ENCODE measurements at places on chromosomes 12 and 14.
A peak's percentile ranks its signal among the peaks of the same experiment; 100 is the strongest.

GRCh38 chr12:91037276-91037675, 20.5 kb downstream of the KERA start:
- DNase-seq: peak; percentile 53

DNA sequence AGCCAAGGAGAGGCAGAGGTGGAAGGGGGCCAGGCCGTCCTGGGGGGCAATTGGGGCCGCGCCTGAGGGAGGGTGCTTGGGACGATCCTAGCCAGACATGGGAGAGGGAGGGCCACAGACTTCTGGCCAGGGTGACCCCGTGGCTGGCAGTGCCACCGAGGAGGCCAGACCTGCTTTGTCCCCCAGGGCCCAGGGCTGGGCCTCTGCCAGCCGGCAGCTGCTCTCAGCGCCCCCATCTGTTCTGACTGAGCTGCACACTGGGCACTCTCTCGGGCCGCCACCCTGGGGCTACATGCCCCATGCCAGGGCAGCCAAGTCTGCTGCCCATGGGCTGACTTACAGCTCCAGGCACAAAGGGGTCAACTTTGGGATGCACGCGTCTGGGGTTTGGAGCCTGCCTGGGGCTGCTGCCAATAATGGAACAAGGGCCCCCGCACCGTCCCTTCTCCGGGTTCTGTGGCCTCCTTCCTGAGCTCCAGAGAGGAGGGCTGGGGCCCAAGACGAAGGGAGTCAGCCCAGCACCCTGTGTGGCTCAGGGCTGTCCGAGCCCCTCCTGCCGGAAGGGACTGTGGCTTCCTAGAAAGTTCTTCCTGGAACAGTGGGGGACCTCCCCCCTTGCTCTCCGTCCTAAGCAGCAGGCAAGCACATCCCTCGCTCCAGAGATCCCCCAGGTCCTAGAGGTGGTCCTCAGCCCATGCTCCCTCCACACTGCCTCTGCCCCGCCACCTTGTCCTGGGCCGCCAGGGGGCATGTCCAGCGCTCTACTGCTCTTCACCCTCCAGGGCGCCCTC, 1.1 kb downstream of the ADSS1 start:
- peak; percentile 55 for DNase-seq

- peak; percentile 79 for DNase-seq
Observed at GRCh38 chr12:57889500-57889989, 43.0 kb upstream of the CTDSP2 start.

- peak; percentile 37 for DNase-seq
Observed at GRCh38 chr12:81209012-81209411, 131.1 kb downstream of the ACSS3 start.

DNA sequence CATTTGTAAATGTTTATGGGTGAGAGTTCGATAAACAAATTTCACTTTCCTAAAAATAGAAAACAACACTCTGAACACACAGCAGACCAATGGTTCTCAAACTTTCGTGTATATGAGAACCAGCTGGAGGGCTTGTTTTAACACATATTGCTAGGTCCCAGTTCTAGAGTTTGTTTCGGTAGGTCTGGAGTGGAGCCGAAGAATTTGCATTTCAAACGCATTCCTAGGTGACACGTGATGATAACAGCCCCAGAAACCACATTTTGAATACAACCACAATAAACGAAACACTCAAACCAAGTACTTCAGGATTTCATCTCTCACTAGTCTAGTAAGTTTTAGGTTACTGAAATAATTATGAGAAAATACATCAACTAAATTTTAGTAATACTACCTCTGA, 17.1 kb downstream of the SEC23A start:
- DNase-seq: no peak

- no peak for DNase-seq
Observed at GRCh38 chr14:74840603-74841030, 35.3 kb downstream of the PROX2 start.

- DNase-seq: no peak
Observed at GRCh38 chr12:56896082-56896481, 38.1 kb downstream of the SDR9C7 start.

DNA sequence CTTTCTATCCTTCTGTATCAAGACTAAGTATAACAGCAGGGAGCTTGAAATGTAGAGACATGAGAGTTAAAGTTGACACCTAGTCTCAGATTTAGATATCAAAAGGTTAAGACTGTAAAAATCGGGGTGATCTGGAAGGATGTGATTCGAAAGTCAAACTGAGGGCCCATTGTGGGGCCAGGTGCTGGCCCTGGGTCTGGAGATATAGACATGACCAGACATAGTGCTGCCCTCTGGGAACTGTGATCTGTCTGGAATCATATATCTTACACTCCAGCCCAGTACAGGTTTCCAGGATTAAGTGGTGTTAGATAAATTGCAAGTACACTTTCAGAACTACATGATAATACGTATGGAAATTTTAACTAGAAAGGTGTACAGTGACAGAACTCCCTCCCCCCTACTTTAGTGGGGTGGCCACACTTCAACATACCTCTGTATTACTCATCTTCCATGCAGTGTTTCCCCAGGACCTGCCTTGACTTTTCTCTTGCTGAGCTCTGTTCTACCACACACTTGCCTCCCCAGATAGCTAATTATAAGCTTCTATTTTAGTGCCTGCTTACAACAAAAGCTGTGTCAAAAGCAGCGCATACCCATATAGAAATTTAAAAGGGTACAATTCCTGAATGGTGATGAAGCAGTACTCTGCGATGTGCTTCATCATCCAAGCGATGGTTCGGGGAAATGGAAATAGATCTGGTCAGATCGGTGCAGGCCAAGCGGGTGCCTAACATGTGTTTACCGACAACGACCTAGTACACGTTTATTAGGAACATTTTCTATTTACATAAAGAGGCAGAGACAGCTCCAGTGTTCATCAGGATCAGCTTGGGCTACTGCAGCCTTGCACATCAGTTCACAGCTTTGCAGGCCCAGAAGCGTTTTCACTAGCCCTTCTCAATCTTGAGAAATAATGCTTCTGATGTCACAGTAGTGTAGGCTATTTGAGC, 68.7 kb downstream of the ARF6 start:
- peak; percentile 44 for DNase-seq

GRCh38 chr12:55637467-55637866, 775 bp downstream of the OR10P1 start:
- DNase-seq: no peak

DNA sequence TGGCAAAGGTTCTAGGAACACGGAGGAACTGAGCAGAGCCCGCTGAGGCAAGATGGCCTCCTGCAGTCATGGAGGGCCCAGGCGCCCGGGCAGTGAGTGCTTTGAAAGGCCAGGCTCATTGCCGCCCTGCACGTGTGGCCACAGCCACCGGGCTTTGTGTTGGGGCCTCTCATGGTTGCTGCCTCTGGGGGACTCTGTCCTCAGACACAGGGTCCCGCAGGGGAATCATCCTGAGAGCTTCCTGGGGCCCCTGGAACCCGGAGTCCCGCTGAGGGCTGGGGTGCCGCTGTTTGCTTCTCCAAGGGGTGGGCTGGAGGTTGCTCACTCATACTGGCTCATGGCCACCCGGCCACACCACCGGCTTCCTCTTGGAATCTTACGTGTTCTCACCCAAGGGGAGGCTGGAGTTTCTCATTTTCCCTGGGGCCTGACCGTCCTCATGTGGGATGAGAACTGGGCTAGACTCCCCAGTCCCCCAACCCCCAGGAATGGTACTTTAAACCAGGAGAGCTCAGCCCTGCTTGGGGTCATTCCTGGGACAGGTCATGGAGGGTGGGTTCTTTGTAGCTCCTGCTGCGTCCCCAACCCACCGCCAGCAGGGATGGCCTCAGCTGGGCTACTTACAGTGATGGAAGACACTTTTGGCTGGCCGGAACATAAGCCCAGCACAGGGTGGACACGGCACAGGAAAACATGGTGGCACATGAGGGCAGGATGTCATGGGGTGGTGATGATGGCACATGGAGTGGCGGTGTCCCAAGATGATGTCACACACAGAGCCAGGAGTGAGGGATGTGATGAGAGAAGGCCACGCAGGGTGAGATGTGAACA, 21.1 kb upstream of the LRTM2 start:
- no peak for DNase-seq

GRCh38 chr14:96690713-96691383, 106.3 kb upstream of the VRK1 start:
- no peak for DNase-seq

GRCh38 chr14:100780646-100781355, 45.1 kb upstream of the MEG3 start:
- no peak for DNase-seq

- DNase-seq: peak; percentile 19
Observed at GRCh38 chr14:65879248-65880009, 466.9 kb downstream of the FUT8 start.

DNA sequence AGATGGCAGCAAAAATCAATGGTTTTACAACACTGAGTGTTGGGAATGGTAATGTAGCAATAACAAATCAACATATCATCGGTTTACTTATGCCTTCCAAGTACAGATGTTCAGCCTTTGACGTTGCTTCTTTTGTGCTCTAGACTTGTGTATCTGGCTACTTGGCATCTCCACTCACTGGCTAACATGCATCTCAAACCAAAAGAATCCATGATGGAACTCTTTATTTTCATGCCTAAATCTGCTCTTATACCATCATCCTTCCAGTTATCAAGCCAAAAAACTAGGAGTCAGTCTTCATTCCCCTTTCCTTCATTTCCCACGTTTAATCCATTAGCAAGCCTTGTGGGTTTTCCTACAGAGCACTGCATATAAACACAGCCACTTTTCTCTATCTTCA, 89.2 kb upstream of the USP44 start:
- no peak for DNase-seq

DNA sequence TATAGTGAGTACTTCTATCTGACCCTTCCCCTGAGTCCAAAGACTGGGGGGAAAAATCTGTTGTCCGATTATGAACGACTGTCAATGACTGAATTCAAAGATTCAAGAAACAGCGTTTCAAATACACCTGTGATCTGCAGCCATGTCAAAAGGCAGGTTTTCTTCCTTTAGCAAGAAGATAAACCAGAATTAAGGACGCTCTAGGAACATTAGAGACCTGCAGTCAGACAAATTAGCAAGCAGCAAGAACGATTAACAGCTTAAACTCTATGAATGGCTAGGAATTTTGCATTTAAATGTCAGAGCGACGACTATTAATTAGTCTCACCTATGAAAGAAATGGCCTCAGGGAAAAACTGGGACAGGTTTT, 2.1 kb downstream of the DUSP6 start:
- no peak for DNase-seq

GRCh38 chr14:46108228-46108627, 543.4 kb downstream of the RPL10L start:
- DNase-seq: no peak

- DNase-seq: no peak
Observed at GRCh38 chr12:53988541-53989226, 3.7 kb downstream of the HOXC10 start.

- DNase-seq: peak; percentile 72
Observed at GRCh38 chr14:55684956-55685584, 105.1 kb downstream of the KTN1 start.

GRCh38 chr12:25959071-25959961, 834 bp downstream of the RASSF8 start:
- peak; percentile 89 for DNase-seq

- DNase-seq: no peak
Observed at GRCh38 chr14:86404989-86405649, 875.2 kb downstream of the FLRT2 start.

- no peak for DNase-seq
Observed at GRCh38 chr12:101305226-101305779, 25.4 kb downstream of the UTP20 start.

DNA sequence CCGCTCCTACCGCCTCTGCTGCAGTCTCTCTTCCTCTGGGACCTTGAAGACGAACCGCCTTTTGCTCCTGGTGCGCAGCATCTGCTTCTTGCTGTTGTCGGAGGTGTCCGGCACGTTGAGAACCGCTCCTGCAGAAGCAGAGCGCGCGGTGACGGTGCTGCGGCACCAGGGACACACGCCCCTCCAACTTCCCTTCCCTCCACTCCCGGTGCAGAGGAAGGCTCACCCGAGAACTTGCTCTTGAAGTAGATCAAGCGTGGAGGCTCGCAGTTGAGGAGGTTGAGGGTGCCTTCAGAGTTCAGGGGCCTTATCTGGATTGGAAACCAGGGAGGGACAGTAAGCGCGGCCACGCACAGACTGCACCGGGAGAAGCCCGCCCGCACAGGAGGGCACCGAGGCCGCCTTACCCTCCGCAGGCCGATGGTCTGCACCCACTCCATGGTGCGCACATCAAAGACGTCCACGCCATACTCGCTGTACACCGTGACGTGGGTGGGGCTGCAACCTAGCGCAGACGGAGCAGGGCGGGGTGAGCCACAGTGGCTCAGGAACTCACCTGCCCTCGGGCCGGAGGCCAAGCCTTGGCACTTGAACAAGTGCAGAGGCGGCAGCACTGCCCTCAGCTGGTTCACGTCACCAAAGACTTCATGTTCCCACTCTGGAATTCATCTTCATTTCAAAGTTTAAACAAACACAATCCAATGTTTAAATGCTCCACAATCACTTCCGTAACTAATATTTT, 17.5 kb downstream of the AMN start:
- no peak for DNase-seq

DNA sequence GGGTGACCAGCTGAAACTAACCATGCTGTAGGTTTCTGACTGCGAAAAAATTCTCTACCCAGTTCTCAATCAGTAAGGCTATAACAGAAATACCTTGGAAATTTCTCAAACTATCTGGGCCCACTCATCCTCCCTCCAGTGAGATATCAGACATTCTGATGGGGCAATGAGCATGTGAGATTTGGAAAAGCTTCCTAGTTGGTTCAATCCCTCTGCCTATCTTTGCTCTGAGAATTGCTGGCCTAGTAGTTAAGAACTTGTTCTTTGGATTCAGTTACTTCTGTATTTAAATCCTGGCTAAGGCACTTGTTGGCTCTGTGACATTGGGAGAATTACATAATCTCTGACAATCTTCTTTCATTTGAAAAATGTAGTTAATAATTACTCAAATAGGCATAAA, 119.4 kb downstream of the SLC15A5 start:
- no peak for DNase-seq

GRCh38 chr12:49809906-49810389, 18.3 kb downstream of the NCKAP5L start:
- DNase-seq: no peak

DNA sequence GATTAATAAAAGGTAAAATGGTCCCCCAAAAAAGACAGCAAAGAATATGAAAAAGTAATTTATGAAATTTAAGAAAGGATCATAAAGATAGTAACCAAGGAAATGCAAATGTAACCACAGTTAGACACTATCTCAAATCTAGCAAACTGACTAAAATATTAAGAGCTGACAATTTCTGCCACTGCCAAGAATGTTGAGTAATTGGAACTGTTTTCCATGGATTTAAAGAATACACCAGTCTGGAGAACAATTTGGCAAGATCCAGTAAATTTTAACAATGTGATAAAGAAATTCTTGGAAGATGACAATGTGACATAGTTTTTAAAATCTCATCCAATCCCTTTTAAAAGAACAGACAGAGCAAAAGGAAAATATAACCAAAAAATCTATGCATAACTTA, 798.0 kb upstream of the MGAT4C start:
- DNase-seq: no peak

- peak; percentile 33 for DNase-seq
Observed at GRCh38 chr12:113072136-113072535, 15.6 kb downstream of the DTX1 start.

DNA sequence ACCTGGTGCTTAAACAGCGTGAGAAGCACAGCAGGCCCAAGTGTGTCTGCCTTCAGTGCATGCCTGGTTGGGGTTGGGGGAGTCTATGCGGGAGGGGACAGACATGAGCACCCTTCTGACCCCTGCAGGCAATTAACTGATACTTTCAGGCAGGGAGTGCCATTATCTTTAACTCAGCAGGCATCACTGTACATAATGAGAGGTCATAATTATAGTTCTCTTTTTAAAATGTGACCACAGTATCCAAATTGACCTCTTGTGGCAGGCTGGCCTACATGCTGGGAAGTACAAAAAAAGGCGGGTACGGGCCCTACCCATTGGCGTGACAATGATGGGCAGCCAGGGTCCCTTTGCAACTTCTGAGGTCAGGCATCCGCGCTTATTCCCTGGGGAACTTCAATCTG, 209.1 kb downstream of the FOXN3 start:
- DNase-seq: no peak
